Keratinocyte (primary cell): ENCODE measurements at places on chromosomes 2 and 18. TPM values are rescaled to one million over a fixed set of nuclear protein-coding genes. Genes with fewer than 3 reads are reported as not detected.

- no peak for DNase-seq
These were observed 172.0 kb downstream of the INHBB start for GRCh38 chr2:120517751-120518469.

- DNase-seq, result peak; percentile 86
These were observed 137.3 kb upstream of the PID1 start for GRCh38 chr2:229408356-229408755.

DNA sequence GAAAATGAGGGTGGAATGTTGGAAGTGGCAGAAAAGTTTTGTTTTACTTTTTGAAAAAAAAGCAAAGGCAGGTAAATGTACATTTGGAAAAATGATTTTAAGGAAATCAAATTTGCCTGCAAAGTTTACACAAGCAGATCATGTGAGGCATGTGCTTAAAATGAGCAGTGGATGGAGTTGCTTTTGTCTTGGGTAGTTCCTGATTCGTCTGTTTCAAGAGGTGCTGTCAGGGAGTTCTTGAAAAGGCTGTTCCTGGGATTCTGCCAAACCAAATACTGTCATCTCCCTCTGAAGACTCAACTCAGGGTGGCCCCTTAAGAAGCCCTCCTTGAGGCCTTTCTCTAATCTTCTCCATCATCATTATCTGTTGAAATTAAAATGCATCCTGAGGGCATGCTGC lies 59.0 kb downstream of the TACR1 start:
- DNase-seq, result no peak

DNA sequence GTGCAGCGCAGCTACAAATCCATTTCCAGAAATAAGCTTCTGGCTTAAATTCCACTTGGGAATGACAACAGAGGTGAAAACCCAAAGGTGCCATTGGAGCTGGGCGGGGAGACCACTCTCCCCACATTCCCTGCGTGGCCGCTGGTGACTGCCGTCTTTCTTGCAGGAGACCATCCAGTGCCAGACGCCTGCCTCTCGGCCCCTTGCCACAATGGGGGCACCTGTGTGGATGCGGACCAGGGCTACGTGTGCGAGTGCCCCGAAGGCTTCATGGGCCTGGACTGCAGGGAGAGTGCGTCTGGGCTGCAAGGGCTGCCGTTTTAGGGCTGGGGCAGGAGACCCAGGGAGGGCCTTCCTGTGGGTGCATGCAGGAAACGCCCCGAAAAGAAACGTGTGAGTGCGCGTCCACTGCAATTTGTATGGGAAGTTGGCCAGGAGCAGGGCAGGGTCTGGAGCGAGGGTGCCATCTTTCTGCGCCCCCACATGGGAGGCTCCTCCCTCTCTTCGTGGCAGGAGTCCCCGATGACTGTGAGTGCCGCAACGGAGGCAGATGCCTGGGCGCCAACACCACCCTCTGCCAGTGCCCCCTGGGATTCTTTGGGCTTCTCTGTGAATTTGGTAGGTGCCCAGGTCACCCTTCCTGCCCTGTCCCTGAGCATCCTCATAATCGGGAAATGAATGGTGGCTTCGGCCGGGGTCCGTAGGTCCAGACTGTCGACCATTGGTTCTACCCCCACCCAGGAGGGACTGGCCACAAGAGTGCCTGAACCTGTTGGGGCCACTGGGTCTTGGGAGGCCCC lies 49.9 kb downstream of the SNED1 start:
- no peak for DNase-seq

- no peak for DNase-seq
These were observed 4.8 kb upstream of the CELF4 start for GRCh38 chr18:37570336-37570930.

- no peak for DNase-seq
These were observed 81.4 kb downstream of the SKA1 start for GRCh38 chr18:50456285-50456684.

DNA sequence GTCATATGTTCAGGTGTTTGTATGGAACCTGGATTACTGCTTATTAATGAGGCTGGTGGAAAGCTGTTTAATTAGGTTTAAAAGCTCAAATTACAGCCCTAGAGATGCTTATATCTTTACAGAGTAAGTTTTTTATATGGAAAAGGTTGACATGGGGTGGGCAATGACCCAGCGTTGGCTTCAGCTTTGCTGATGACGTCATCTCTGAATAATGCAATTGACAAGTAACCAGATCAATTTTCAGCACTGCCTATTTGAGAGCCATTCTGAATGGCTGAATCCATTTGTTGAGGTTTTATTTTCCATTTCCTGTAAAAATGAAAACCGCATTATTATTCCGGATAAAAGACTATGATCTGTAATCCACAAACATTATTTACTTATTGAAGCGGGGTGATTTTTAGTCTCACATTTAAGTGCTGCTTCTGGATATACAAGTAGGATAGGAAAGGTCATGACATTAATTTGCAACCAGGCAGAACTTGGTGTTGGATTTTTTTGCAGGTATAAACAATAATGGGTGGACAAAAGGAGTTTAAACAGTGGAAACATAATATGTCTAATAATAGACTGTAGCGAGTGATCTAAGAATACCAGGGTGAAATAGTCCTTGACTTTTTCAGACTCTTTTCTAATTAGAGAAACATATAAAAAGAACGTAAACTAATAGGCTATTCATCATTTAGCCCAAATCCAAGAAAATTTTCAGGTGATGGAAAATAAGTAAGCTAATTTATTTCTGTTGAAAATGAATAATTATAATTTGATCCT lies 2.7 kb downstream of the PPP1R1C start:
- DNase-seq, result no peak

GRCh38 chr2:187198136-187198535 lies 249.9 kb downstream of the CALCRL start:
- no peak for DNase-seq

- no peak for DNase-seq
These were observed 4.5 kb upstream of the IL18RAP start for GRCh38 chr2:102418421-102418961.

GRCh38 chr2:154700136-154700535 lies 1.6 kb downstream of the KCNJ3 start:
- DNase-seq, result no peak

- DNase-seq, result no peak
These were observed 28.2 kb upstream of the SLC8A1 start for GRCh38 chr2:40480073-40480472.

GRCh38 chr2:218992196-218992595 lies 1.0 kb downstream of the CRYBA2 start:
- no peak for DNase-seq

- DNase-seq, result no peak
These were observed 29.9 kb downstream of the TPGS2 start for GRCh38 chr18:36798738-36799473.

DNA sequence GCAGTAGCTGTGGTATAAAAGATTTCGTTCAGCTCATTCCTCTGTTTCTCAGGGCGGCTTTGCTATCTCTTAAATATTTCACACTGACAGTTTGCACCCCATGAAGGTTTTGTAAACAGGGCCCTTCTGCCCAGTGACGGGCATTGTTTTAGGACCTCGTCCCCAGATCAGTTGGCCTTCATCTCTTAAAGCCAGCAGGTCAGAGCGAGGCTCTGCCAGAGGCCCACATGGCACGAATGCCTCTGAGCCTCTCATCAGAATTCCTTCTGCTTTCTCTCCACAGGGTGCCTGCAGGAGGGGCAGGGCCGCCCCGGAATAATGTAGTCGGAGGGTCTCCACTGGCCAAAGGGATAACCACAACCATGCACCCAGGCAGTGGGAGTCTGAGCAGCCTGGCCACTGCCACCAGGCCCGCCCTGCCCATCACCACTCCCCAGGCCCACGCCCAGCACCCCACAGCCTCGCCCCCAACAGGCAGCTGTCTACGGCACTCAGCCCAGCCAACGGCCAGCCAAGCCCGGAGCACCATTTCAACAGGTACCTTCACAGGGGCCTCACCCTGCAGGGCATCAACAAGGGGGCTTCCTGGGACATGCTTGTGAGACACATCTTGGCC lies 177.0 kb downstream of the SEPTIN10 start:
- no peak for DNase-seq

GRCh38 chr2:85112906-85113625 lies 20.1 kb upstream of the TCF7L1 start:
- no peak for DNase-seq

DNA sequence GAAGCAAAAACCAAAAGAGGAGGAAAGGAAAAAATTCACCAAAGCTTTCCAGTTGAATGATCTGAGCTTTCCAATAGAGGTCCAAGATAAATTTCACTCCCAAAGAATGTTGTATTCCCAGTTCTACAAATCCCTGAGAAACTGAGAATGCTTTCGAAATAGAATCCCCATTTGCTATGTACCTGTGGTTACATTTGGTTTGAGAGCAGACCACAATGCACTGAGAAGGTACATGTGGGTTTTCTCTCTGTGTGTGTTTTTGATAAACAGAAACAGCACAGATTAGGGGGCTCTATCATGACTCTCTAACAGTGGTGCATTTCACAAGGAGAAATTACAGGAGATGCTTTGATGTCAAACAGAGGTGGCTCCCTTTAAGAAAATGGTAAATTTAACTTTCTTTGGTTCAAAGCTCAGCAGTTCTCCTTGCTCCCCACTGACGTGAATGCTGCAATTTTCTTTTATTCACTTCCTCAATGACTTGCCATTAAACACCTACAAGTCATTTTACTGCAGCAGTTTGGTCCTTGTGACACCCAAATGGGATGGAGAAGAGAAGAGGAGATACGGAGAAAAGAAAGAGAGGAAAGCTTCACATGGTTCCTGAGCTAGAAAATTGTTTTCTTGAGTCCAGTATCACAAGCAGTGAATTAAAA lies 108.7 kb downstream of the EPHA4 start:
- DNase-seq, result no peak

GRCh38 chr18:65934874-65935273 lies 184.1 kb downstream of the CDH7 start:
- no peak for DNase-seq

GRCh38 chr18:80104364-80104779 lies 4.7 kb upstream of the ADNP2 start:
- no peak for DNase-seq

GRCh38 chr2:156347431-156347830 lies 14.9 kb upstream of the NR4A2 start:
- DNase-seq, result no peak

GRCh38 chr2:204625135-204625534 lies 79.9 kb downstream of the PARD3B start:
- DNase-seq, result no peak

GRCh38 chr2:96511851-96512250 lies 6.7 kb upstream of the NEURL3 start:
- DNase-seq, result no peak

DNA sequence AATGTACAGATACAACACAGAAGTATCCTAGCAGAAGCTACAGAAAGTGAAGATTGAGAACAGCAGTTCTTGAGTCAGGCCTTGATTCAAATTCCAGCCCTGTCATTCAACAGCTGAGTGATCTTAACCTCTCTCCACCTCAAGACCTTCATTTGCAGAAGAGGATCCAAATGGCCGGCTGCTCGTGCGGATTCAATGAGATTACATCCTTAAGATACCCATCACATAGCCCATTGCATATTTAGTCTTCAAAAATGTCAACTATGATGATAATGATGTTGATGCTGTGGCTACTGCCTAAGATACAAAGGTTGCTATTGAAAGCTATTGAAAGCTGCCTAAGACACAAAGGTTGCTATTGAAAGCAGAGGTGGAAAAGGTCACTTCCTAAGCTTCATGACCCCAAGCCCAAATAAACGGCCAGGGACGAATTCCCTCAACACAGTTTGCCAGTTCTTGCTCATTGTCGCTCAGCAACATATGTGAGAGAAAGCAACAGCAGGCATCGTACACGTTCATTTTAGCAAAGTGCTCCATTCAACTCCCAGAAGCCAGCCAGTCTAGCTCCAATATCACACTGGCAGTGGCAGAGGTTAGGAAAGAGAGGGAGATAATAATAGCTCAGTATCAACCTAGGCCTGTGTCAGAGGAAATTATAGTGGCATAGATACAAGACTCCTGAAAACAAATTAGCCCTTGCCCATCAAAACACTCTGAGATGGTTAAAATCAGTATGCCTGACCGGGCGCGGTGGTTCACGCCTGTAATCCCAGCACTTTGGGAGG lies 36.1 kb downstream of the MRPL35 start:
- no peak for DNase-seq

- no peak for DNase-seq
These were observed 698.3 kb upstream of the FANCL start for GRCh38 chr2:58939388-58939787.

- DNase-seq, result no peak
These were observed 40.8 kb upstream of the POTEE start for GRCh38 chr2:131168538-131168937.

- DNase-seq, result no peak
These were observed 43.5 kb upstream of the FAHD2A start for GRCh38 chr2:95359031-95359430.

GRCh38 chr2:230430957-230431910 lies 15.2 kb downstream of the SP100 start:
- no peak for DNase-seq

GRCh38 chr2:85725451-85725850 lies 28.3 kb upstream of the ATOH8 start:
- DNase-seq, result no peak

DNA sequence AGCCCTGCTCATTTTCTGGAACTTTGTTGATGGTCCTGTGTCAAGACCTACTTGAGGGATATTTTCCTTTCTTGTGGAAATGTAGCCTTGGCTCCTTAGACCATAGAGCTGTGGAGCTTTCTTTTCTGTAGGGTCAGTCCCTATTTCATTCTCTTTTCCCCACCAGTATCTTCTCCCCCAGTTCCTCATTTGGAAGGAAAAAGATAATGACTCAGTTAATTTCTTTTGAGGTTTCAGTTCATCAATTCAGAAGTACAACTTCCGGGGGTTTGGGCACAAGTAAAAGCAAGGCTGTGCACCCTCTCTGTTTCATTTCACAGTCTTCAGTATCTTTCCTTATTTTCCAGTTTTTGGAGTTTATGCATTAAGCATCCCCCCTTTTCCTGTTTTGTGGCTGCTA lies 70.7 kb downstream of the CDC42EP3 start:
- no peak for DNase-seq

GRCh38 chr2:79162132-79162531 lies 2.6 kb upstream of the REG3A start:
- DNase-seq, result no peak

GRCh38 chr2:10545556-10545955 lies 97.4 kb upstream of the ODC1 start:
- DNase-seq, result no peak

GRCh38 chr2:158748926-158749590 lies 46.1 kb upstream of the DAPL1 start:
- no peak for DNase-seq

COL6A3 gene
- polyA plus RNA-seq, result 0.01 TPM in 1 of 3 replicates, not detected in the others

IL37 gene
- polyA plus RNA-seq, result 0.33 to 0.73 TPM (median 0.63 TPM) in 3 replicates

TYW5 gene
- polyA plus RNA-seq, result 6.9 to 9.9 TPM (median 7.0 TPM) in 3 replicates

LMAN2L gene
- polyA plus RNA-seq, result 20.7 to 22.9 TPM (median 20.8 TPM) in 3 replicates

CLEC4F gene
- polyA plus RNA-seq, result not detected in 3 replicates

DNAH6 gene
- polyA plus RNA-seq, result 0.02 to 0.08 TPM (median 0.05 TPM) in 3 replicates

ECEL1 gene
- not detected in 3 replicates for polyA plus RNA-seq

RAB27B gene
- polyA plus RNA-seq, result 1.3 to 4.2 TPM (median 4.0 TPM) in 3 replicates

SMYD1 gene
- polyA plus RNA-seq, result not detected in 3 replicates

CIB4 gene
- not detected in 3 replicates for polyA plus RNA-seq

KLHL30 gene
- not detected in 3 replicates for polyA plus RNA-seq

ERBB4 gene
- polyA plus RNA-seq, result 0.01 TPM in 3 replicates

LIMS2 gene
- polyA plus RNA-seq, result not detected in 3 replicates

EPB41L3 gene
- polyA plus RNA-seq, result 0.33 to 0.70 TPM (median 0.39 TPM) in 3 replicates

SPC25 gene
- 1.0 to 7.1 TPM (median 4.9 TPM) in 3 replicates for polyA plus RNA-seq

INHA gene
- 0.18 to 0.79 TPM (median 0.20 TPM) in 3 replicates for polyA plus RNA-seq

ADRA2B gene
- polyA plus RNA-seq, result 0.02 TPM in 1 of 3 replicates, not detected in the others

ALPP gene
- polyA plus RNA-seq, result not detected in 3 replicates

PPP1R1C gene
- polyA plus RNA-seq, result 3.0 to 4.3 TPM (median 3.1 TPM) in 3 replicates

TSHZ1 gene
- 1.3 to 2.2 TPM (median 1.6 TPM) in 3 replicates for polyA plus RNA-seq

CNNM3 gene
- 2.3 to 3.1 TPM (median 2.6 TPM) in 3 replicates for polyA plus RNA-seq

CHN1 gene
- 1.9 to 2.3 TPM (median 2.2 TPM) in 3 replicates for polyA plus RNA-seq

ALK gene
- polyA plus RNA-seq, result not detected in 3 replicates

VWC2L gene
- not detected in 3 replicates for polyA plus RNA-seq

RNF152 gene
- polyA plus RNA-seq, result 10.1 to 29.9 TPM (median 12.6 TPM) in 3 replicates
